ENCODE measurements at places on chromosomes 5 and 9.

DNA sequence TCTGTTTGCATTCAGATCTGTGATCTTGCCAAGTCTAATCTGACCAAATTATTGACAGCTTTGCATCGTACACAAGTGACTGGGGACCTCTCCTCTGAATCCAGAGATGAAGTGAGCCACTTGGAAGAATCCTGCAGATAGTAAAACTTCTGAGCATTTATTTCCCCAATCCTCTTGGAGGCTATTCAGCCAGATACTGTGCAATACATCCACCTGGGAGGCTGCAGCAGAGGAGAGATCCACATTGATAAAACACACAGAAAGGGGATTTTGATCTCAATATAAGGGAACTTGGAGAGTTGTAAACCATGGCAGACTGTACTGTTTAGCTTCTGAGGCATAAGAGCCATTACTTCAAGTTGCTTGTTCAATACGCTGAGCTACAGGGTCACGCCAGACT lies 654.6 kb downstream of the MTRR start:
- DNase-seq, result no peak

GRCh38 chr5:90347462-90347861 lies 62.1 kb downstream of the CETN3 start:
- DNase-seq, result no peak

- no peak for DNase-seq
These were observed 54.9 kb downstream of the NDST1 start for GRCh38 chr5:150562832-150563231.

DNA sequence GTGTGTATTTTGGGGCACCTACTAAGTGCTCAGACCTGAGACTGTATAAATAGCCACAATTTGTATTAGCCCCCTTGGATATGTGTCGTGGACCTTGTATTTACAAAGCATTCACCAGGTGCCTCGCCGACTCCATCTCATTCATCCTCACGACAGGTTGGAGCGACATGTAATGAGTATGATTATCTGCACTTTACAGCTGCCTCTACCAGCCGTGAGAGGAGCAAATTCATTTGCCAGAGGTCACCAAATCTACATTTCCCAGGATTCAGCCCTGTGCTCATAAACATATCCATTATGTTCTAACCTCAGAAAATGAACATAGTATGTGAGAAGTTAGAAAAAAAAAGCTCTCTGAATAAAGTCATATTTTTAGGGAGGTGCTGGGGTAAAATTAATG lies 167.4 kb downstream of the ZDHHC21 start:
- DNase-seq, result no peak

DNA sequence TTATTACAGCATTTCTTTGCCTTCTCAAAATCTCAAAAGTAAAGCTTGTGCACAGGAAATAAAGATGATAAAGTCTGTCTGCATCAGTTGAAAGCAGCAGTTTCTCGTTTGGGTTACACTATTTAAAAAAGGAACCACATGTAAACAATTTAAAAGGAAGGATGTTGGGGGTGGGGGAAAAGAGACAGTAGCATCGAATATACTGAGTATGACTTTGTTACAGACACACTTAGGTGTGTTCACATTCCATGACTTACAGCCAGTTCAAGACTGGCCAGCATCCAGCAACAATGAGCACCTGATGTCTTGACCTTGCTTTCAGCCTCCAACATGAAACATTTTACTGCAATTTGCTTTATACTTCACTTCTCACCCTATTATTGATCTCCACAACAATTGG lies 8.7 kb downstream of the GAPT start:
- DNase-seq, result no peak

DNA sequence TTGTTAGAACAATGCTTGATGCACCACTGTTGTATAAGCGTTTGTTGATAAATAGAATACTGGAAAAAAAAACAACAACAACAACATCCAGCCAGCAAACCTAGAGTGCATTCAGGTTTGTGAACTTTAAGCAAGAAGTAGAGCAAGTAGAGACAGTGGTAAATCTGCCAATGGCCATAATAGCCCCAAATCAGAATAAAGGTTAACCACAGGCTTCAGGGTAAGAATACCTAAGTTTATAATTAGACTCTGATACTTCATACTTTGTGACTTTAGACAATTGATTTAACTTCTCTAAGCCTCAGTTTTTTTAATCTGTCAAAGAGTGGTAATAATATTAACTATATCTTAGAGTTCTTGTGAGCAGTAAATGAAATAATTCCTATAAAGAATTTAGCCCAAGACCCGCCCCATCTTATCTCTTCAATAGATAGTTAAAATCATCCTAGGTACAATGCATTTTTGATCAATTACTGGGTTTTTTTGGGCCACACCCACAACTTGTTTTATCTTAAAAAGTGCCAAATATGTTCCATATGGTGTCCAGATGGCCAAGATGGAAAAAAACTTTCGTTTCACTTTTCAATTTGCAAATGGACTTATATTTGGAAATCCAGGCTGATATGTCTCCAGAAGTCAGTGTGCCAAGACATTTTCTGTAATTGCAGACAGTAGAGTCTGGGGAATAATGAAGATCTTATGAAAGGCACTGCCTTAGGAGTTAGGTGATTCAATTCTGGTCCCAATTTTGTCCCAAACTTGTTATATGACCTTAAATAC lies 24.5 kb upstream of the DPYSL3 start:
- DNase-seq, result no peak

GRCh38 chr9:8205576-8205975 lies 406.0 kb upstream of the DMAC1 start:
- no peak for DNase-seq

DNA sequence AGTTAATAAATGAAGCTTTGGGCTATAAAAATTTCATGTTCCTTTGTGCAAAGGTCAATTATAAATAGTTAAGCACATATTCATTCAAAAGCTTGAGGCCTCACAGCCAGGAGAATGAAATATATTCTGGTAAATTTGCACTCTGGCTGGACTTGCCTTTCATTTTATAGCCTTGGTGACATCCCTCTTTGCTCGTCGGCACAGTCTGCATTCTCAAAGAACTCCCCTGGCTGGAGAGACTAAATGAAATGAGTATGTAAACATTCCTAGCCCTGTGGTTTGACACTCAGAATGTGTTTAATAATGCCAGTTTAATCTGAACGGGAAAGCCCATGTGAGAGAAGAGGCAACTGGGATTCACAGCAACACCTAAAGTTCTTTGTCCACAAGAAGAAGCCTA lies 285.6 kb downstream of the BRINP1 start:
- DNase-seq, result no peak

DNA sequence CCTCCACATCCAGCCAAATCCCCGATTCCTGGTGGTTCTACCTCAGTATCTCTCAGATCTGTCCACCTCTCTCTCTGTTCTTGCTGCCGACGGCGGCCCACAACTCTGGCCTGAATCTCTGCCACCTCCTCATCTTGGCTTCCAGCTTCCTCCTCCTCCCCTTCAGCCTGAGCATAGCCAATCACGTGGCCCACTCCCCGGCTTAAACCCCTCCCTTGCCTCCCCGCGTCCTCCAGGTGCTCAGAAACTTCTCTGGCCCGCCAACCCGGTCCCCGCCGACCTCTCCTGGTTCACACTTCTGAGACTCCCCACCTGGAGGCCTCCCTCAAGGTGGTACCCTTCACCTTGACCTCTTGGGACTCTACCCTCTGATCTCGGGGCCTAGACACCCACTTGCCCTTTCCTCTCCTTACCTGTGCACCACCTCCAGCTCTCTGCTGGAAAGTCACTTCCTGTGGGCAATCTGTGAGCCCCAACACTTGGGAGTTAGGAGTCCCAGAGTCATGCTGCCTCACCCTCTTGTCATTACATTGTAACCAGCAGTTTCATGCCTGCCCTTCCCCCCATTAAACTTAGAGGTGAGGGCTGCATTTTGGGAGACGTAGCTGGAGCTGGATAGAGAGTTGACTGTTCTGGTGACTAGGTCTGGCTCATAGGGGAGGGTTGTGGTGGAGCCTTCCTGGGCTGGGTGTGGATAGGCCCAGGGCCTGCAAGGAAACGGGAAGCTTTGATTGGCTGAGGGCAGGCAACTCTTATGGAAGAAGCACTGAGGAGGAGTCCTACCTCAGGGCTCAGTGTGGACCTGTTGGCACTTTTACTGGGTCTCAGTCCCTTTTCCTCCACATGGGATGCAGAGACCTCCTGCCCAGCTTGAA lies 4.5 kb upstream of the SET start:
- DNase-seq, result peak; percentile 69

GRCh38 chr5:142924135-142924883 lies 154.1 kb downstream of the ARHGAP26 start:
- no peak for DNase-seq

GRCh38 chr5:140345919-140346347 lies 470 bp downstream of the HBEGF start:
- DNase-seq, result no peak

GRCh38 chr5:151097820-151098767 lies 17.3 kb upstream of the TNIP1 start:
- DNase-seq, result no peak

DNA sequence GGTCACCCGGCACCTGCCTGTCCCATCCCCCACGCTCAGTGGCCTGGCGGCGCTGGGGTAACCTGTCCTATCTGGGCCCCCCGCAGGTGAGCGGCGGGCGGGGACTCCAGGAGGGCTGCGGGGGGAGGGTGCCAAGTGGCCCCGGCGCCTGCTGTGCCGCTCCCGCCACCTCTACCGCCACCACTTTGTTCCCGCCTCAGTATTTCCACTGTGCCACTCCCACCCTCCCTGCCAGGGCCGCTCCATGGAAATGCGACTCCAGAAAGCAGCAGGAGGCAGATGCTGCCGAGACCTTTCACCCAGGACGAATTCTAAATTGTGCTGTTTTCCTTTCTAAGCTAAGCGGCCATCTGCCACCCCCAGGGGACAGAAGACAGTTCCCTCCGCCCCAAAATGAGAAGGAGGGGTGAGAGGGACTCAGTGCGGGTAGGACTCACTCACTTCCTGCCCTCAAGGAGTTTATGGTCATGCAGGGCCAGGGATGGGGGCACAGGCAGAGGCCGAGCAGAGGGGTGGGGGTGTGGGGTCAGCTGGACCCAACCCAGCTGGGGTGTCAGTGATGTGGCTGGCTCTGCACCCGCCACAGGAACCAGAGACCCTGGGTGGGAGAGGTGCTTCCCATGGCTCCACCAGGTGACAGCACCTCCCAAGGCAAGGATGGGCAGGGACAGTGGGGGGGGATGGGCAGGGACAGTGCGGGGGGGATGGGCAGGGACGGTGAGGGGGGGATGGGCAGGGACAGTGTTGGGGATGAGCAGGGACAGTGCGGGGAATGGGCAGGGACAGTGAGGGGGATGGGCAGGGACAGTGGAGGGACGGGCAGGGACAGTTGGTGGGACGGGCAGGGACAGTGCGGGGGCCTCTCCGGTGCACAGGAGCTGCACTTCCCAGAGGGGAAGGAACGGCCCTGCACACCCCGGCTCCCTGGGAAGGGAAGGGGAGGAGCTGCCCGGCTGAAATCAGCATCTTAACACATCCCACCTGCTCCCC lies 17.8 kb downstream of the NOTCH1 start:
- DNase-seq, result no peak

GRCh38 chr5:14168144-14168792 lies 25.1 kb downstream of the TRIO start:
- no peak for DNase-seq

DNA sequence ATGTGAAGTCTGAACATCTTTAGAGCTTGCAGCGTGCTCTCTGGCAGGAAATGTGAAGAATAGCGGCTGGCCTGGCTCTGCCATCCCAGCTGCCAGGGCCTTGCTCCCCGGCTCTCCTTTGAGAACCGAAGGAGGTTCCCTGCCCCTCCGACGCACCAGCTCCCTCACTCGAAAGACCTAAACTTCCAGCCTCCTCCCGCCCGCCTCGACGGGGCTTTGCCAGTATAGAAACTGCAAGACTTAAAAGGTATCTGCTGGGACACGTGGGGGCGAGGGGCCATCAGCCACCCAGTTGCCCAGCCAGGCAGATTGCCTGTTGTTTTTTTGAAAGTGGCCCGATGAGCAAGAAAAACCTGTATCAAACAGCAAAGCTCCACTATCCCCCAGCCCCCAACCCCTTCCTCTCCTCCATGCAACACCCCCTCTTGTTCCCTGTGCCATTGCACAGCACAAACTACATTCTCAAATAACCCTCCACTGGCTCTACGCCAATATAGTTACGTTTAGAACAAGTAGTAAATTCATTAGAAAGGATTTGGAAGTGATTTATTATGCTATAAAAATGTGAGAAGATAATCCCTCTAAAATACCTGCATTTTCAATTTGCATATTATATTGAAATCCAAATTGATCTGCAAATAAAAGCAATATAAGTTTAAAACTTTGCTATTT lies 331.9 kb downstream of the MED10 start:
- DNase-seq, result no peak

- peak; percentile 49 for DNase-seq
These were observed 2.9 kb upstream of the FOXD1 start for GRCh38 chr5:73451224-73452130.

- DNase-seq, result no peak
These were observed 56.2 kb upstream of the OTULINL start for GRCh38 chr5:14525397-14525796.

GRCh38 chr5:110969502-110969901 lies 102.0 kb upstream of the TSLP start:
- no peak for DNase-seq

- DNase-seq, result no peak
These were observed 137.0 kb upstream of the ACOT12 start for GRCh38 chr5:81530919-81531318.

DNA sequence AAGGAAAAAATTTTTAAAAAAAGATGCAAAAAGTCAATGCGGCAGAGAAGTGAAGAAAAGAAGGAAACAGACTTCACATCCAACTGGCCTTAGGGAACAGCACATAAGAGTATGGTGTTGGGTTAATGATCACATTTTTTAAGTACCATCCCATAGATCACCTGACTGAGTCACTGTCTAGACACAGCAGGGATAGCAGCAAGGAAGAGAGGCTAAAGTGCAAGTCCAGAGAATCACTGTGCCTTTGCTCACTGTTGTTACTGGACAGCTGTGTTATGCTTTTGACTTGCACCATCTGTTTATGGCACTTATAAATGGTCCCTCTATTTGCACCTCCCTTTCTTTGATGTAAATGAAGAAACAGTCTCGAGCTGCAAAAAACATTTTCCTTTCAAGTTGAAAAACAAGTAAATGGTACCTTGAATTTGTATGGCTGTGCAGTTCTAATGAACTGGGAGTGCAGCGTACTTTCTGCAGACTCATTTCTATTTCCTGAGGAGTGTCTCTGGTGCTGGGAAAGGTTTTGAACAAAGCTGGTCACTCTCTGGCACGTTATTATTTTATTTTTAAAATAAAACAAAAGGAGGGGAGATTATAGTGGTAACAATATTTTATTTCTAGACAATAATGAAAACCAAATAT lies 84.2 kb downstream of the TRPM6 start:
- no peak for DNase-seq

GRCh38 chr9:126690431-126691051 lies 76.8 kb downstream of the LMX1B start:
- DNase-seq, result peak; percentile 27

DNA sequence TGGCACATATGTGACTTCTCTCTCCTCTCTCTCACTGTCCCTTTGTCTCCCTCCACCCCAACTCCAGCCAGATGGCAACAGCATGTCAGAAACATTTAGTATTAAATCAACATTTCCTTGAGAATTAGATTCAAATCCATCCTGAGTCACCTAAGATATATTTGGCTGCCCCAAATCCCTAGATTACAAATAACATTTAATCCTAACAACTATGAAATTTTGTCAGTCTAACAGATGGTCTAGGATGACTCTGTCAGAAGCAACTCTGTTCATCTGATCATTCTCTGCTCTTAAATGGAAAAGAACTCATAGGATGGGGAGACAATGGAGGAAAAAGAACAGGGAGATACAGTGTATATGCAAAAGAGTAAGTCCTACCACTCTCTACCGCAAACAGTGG lies 201.2 kb downstream of the TSSK1B start:
- DNase-seq, result no peak
